H1 (cell line): ENCODE measurements at places on chromosomes 1 and 21.
A peak's percentile ranks its signal among the peaks of the same experiment; 100 is the strongest.

DNA sequence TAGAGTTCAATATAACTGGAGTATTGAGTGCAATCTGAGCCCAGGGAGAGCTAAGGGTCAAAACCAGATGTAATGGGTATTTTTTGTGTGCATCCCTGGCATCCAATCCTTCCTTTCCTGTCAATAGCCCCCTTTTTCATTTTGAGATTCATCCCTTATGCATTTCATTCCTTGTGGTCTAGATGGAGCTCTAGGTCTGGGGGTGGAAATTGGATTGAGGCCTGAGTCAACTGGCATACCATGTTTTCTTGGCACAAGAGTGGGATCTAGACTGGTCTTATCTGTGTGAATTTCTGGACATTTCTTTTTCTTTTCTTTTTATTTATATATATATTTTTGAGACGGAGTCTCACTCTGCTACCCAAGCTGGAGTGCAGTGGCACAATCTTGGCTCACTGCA is 67.3 kb upstream of the RAB3GAP2 start:
- no peak for DNase-seq

DNA sequence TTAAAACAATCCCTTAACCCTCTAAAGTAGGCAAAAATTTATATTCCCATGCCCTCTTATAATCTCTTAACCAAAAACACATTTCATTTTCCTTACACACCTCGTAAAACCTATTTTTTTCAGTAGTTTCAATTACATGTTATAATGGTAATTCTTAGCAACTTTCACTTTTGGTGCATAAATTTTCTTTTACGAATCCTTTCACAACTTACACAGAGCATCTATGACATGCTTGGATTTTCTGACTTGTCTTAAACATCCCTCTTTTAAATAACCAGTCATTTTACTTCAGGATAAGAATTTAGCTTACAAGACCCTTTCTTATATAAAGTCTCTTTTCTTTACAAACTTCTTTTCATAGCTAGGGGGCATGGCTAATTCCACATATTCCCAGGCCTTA is 8.9 kb upstream of the MRPL55 start:
- no peak for DNase-seq

DNA sequence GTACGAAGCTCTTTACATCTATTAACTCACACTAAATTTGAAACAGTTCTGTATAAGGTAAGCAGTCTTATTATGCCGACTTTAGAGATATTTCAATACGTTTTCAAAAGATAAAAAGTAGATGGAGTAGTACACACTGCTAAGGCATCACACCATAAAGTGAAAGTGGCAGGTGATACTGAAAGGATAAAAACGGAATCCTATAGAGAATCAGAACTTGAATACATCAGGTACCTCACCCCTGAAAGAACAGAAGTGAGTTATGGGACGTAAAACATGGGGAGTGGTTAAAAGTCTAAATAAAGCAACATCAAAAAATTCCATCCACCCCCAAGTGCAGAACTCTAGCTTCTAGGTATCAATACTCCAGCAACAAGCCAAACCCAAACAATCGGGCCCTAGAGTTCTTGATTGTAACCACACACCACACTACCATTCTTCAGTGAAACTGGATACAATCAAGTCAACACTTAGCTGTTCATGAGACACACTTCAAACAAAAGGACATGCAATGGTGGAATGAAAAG is 142.6 kb downstream of the SMYD3 start:
- no peak for DNase-seq

GRCh38 chr21:46212721-46213484 is 15.7 kb downstream of the LSS start:
- no peak for DNase-seq

GRCh38 chr21:42308161-42308913 is 6.9 kb downstream of the TFF3 start:
- no peak for DNase-seq

GRCh38 chr1:96340686-96341085 is 380.9 kb upstream of the PTBP2 start:
- no peak for DNase-seq

- no peak for DNase-seq
Observed at GRCh38 chr1:154614901-154615300, 6.9 kb upstream of the ADAR start.

DNA sequence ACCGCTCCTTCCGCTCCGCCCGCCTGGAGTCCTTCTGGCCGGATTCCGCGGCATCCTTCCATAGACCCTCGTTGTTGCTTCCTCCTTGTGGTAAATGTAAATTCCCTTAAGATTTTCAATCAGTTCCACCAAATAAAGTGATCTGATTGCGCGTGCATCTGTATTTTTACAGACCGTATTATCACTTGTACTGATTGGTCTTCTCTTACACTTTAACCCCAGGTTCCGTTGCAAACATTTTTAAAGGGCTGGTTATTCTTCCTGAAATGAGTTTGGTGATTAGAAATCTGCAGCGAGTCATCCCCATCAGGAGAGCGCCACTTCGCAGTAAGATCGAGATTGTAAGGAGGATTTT is 483 bp downstream of the YBEY start:
- DNase-seq = no peak

DNA sequence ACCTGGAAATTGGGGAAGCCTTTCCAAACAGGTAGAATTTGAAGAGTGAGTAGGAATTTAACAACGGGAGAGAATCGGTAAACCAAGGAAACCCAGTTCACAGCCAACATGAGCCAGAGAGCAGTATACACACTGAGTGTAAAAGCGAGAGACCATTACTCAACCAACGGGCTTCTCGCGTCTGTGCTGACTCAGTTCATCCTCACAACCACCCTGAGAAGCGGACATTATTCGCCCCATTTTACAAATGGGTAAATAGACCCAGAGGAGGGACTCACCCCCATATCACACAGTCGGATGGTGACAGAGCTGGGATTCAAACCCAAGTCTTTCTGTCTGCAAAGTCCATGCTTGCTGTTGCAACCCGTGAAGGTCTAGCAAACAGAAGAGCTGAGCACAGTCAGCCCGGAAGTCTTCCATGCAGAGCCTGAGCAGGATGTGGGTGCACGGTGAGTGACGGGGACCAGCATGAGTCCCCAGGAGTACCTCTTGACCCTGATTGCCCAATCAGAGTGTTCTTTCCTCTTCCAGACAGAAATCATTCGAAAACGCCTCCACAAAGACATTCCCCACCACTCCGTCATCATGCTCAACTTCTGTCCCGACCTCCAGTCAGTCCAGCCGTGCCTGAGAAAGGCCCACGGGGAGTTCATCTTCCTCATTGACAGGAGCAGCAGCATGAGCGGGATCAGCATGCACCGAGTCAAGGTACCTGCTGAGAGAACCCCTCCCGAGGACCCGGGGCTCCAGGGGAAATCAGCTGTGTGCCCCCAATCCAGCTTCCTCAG is 32.3 kb downstream of the VWA5B1 start:
- no peak for DNase-seq

DNA sequence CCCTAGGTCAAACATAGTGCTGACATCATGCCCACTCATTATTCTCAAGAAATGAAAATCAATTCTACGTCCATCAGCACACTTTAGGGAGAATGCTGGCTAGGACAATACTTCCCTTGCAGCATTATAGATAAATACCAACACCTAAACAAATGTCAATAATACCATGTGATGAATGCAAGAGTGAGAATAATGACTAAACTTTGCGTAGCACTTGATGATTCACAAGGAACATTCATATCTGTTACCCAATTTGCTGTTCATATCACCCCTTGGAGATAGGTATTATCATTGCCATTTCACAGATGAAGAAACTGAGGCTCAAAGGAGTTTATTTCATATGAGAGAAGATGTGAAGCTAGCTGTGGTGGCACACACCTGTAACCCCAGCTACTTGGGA is 24.8 kb upstream of the EPS15 start:
- DNase-seq = no peak

- no peak for DNase-seq
Observed at GRCh38 chr1:98813738-98814309, 152.3 kb downstream of the SNX7 start.

DNA sequence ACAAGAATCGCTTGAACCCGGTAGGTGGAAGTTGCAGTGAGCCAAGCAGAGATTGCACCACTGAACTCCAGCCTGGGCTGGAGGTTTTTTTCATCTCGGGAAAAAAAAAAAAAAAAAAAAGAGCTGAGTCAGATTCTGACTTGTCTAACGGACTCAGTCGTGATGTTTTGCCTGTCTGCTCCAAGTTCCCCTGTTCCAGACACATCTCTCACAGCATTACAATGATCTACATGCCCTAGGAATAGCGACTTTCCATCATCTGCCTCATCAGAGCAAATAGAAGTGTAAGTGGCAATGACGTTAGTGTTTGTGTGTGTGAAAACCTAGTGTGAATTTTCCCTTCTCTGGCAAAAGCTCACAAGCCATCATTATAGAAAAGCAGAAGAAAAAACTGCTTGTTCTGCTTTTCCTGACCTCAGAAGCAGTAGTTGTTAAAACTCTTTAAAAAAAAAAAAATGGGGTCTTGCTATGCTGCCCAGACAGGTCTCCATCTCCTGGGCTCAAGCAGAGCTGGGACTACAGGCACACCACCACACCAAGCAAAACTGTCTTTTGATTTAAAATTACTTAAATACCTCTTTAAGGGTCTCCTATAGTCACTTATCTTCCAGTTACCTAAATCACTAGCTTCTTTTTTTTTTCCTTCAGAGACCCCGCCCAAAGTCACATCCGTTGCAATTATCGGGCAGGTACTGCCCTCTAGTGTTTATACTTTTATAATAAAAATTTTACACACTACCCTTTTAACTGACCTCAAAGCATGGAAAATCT is 37.3 kb downstream of the PLEKHO1 start:
- no peak for DNase-seq

- DNase-seq = no peak
Observed at GRCh38 chr1:212458817-212459216, 26.1 kb downstream of the NENF start.

GRCh38 chr1:94479682-94480081 is 61.5 kb downstream of the ABCD3 start:
- DNase-seq = no peak

- no peak for DNase-seq
Observed at GRCh38 chr1:26784023-26784871, 3.5 kb upstream of the PIGV start.

DNA sequence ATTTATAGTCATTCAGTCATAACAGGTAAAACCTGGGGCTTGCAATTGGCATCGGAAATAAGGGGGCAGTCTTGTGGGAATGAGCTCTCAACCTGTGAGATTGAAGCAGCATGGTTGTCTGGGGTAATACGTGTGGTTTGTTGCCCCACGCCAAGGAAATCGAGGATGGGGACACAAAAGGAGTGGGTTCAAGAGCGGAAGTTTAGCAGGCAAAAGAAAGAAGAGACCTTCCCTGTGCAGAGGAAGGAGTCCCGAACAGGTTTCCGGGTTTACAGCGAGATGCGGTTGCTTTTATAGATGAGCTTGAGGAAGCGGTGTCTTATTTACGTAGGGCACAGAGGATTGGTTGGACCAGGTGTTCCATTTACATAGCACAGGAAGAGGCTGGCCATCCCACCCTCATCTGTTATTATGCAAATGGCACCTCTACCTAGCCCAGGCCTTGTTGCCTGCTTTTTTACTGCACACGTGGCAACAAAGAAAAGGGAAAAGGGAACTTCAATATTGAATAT is 37.3 kb downstream of the IFNAR1 start:
- peak; percentile 70 for DNase-seq

DNA sequence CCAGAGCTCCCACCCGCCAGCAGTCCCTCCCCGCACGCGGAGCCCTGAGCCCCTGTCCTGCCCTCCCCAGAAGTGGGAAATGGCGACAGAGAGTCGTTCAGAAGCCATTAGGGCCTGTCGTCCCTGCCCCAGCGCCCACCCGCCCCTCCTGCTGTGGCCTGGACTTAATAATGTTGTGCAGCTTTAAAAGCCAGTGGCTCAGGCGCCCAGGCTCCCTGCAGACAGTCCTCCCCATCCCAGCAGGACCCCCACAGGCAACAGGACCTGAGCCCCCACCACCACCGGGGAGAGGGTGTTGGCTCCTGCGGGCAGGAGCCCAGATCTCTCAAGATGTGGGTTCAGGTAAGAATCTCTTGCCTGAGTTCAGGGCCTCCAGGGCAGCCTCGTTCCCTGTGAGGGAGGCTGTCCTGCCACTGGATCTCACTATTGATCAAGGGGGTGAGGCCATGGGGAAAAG is 125.3 kb upstream of the RUNX3 start:
- no peak for DNase-seq

- no peak for DNase-seq
Observed at GRCh38 chr1:212437179-212437798, 4.6 kb downstream of the NENF start.

DNA sequence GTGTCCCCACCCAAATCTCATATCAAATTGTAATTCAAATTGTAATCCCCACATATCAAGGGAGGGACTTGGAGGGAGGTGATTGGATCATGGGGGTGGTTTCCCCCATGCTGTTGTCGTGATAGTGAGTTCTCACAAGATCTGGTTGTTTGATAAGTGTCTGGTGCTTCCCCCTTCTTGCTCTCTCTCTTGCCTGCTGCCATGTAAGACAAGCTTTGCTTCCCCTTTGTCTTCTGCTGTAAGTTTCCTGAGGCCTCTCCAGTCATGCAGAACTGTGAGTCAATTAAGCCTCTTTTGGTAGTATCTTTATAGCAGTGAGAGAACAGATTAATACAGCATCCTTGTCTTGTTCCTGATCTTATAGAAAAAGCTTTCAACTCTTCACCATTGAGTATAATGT is 6.5 kb upstream of the LRRC39 start:
- DNase-seq = no peak

- peak; percentile 17 for DNase-seq
Observed at GRCh38 chr1:246768403-246769020, 44.3 kb downstream of the SCCPDH start.

- no peak for DNase-seq
Observed at GRCh38 chr1:3711780-3712451, 40.3 kb upstream of the CCDC27 start.

DNA sequence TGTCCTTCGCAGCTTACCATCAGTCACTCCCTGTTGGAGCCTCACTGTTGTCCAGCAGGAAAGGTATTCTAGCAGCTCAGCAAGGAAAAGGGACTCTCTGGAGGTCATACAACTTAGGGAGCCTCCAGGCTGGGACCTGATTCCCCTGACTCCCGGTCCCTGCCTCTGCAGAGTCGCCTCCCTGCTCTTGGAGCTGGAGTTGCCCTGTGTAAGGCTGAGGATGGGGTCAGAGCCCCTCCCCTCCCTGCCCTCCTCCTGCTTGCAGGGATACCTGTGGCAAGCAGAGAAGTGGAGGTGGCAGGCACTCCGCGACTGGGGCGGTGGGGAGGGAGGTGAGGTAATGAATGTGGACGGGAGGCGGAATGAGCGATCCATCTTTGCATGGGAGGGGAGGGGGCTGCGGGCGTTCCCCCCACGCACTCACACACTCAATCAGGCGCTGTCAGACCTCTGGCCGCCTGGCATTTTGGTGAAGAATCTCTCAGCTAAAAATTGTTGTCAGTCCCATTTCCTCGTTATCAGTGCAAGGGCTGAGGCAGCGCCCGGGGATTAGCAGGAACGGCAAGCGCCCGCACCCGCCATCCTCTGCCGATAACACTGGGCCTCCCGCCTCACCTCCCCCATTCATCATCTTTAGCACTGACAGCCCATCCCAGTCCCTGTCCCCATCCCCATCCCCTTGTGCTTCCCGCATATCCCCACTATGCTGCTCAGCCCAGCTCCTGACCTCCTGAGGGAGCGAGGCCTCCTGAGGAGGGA is 64.3 kb downstream of the TMEM53 start:
- no peak for DNase-seq

- DNase-seq = no peak
Observed at GRCh38 chr1:83818916-83819315, 180.0 kb downstream of the TTLL7 start.
